ENCODE measurements at places on chromosomes 4 and X. TPM values are rescaled to one million over a fixed set of nuclear protein-coding genes. Genes with fewer than 3 reads are reported as not detected.
A peak's percentile ranks its signal among the peaks of the same experiment; 100 is the strongest.

DNA sequence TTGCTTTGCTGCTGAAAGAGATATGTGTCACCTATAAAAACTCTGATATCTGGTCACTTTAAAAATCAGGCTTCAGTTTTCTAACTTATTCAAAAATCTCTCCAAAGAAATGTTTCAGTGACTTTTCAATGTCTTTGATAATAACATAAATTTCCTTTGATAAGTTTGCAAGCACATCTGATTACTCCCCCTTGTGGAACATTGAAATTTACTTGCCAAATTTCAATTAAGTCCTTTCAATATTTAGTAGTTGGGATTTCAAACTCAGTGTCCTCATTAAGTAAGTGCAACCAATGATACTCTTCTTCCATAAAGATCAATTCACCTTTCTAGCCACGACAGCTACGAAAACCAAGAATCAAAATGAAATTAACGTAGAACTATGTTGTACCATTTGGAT, 151.3 kb upstream of the FAM47C start:
- peak; percentile 4 for DNase-seq
- no peaks in the 10 kb centered on the region for H3K4me1 ChIP-seq
- H3K36me3 ChIP-seq = no peaks in the 10 kb centered on the region
- H3K27me3 ChIP-seq = no peaks in the 10 kb centered on the region
- no peak overlapping the region for H3K27ac ChIP-seq

DNA sequence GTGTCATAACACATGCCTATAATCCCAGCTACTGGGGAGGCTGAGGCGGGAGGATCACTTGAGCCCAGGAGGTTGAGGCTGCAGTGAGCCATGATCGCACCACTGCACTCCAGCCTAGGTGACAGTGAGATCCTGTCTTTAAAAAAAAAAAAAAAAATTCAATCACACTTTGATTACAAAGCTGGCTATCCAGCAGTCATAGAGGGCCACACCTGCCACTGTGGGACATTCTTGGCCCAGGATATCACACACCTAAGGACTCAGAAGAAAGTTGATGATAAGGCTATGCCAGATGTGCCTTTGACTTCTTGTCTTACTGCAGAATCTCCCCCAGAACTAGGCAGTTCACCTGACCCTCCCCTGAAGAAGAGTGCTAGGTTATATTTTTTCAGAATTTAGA, 122.5 kb upstream of the GALNT7 start:
- no peak overlapping the region for H3K27ac ChIP-seq
- peaks cover 9% of the 10 kb centered on the region for H3K4me1 ChIP-seq
- no peaks in the 10 kb centered on the region for H3K36me3 ChIP-seq
- no peak for DNase-seq
- H3K4me3 ChIP-seq = no peak overlapping the region

Gene CXCL9
- total RNA-seq = not detected

DNA sequence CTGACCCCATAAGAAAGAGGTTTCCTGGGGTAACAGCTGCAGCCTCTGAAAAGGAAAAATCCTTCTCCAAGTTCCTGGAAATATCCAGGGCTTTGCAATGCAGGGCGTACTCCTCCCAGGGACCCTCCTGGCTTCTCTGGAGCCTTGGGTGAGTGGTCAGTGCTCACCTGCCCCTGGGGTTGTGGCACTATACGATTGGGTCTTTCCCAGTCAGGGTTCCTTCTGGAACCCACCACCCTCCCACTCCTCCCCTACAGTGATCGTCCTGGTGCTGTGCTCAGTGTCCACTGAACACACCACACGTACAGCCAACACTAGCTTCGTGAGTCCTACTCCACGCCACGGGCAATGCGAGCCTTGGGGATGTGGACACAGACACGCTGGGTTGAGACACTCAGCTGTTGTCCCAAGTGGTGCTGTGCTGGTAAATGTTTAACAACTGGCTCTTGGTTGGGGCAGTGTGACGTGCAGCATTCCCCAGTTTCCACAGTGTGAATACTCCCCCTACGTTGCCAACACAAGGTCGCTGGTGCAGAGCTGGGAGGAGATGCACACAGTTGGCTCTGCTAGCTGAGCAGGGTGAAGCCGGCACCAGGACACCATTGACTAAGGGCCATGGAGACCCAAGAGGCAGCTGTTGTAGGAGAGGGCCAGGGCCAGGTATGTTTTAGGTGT, 65.4 kb downstream of the HTRA3 start:
- H3K27ac ChIP-seq = no peak overlapping the region
- no peak overlapping the region for H3K4me3 ChIP-seq

DNA sequence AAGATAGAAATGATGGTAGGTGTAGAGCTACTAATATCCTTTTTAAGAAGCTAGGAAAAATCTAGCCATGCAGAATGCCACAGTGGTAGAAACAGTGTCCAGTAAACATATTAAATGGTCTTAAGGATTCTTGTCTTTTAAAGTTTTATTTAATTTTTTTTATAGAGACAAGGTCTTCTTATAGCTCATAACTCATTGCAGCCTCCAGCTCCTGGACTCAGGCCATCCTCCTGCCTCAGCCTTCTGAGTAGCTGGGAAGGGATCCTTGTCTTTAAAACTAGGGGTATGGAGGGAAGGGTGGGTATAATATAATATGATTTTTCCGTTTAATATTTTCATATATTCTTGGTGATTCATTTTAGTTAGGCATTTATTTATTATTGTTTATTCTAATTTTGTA, 3.8 kb downstream of the TMEM165 start:
- no peak overlapping the region for H3K27ac ChIP-seq
- no peak for DNase-seq
- peaks cover 22% of the 10 kb centered on the region for H3K4me1 ChIP-seq
- peak overlapping the region; percentile 92 for H3K4me3 ChIP-seq
- peaks cover 17% of the 10 kb centered on the region for H3K36me3 ChIP-seq

Gene OCIAD2
- total RNA-seq = 40.6 TPM

- H3K27me3 ChIP-seq = no peaks in the 10 kb centered on the region
- no peaks in the 10 kb centered on the region for H3K4me1 ChIP-seq
- no peak overlapping the region for H3K27ac ChIP-seq
- no peak overlapping the region for H3K4me3 ChIP-seq
- no peaks in the 10 kb centered on the region for H3K36me3 ChIP-seq
These were observed 448.7 kb upstream of the FAM241A start for GRCh38 chr4:111696505-111696904.

GRCh38 chrX:2243913-2244460, 256.8 kb downstream of the DHRSX start:
- peaks cover 8% of the 10 kb centered on the region for H3K4me1 ChIP-seq
- H3K36me3 ChIP-seq = no peaks in the 10 kb centered on the region
- no peak overlapping the region for H3K4me3 ChIP-seq
- no peaks in the 10 kb centered on the region for H3K27me3 ChIP-seq
- H3K27ac ChIP-seq = no peak overlapping the region

DNA sequence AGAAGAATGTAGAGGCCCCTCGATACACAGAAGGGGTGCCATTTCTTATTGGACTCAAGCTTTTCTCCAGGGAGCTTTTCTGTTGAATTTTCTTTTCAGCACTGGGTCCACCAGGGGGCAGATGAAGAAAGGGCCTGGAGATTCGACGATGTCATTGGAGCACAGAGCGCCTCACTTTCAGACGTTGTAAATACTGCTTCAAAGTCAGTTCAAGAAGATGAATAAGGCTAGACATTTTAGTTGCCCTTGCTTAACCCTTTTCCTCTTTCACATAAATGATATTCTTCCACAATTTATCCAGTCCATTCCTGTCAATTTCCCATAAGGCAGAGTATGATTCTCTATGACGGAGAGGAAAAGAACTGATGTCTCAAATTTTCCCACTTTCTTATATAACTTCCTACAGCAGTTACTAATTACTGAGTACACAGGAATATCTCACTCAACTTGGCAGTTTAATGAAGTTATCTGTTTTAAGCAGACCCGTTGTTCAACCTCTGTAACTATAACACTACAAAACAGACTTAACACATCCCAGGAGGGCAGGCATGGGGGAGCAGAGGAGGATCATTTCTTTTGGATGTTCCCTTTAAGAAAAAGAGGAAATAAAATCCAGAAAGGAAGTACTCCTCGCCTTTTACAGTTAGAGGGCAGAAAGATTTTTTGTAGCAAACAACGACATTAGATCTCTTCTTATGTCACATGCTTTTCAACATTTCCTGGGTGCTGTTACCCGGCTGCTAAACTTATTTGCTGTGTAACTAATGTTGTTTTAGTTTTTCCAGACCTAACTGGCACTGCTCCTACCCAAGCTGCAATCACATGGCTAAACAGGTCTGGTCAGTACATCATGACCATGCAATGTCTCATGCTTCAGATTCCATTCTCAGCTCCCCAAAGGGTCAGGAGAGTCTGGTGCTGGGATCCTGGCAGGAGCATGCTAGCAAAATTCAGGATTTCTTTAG, 12.2 kb upstream of the CENPU start:
- no peaks in the 10 kb centered on the region for H3K27me3 ChIP-seq
- H3K4me3 ChIP-seq = no peak overlapping the region
- no peak overlapping the region for H3K27ac ChIP-seq
- H3K36me3 ChIP-seq = no peaks in the 10 kb centered on the region

GRCh38 chr4:110587666-110588285, 35.1 kb downstream of the PITX2 start:
- H3K4me1 ChIP-seq = no peaks in the 10 kb centered on the region
- H3K36me3 ChIP-seq = no peaks in the 10 kb centered on the region
- H3K4me3 ChIP-seq = no peak overlapping the region
- peak; percentile 38 for DNase-seq
- no peaks in the 10 kb centered on the region for H3K27me3 ChIP-seq

- no peak overlapping the region for H3K4me3 ChIP-seq
- H3K36me3 ChIP-seq = no peaks in the 10 kb centered on the region
- no peak for DNase-seq
- no peak overlapping the region for H3K27ac ChIP-seq
These were observed 742.6 kb downstream of the FAT4 start for GRCh38 chr4:126057371-126057770.

Gene DSPP
- total RNA-seq = not detected

DNA sequence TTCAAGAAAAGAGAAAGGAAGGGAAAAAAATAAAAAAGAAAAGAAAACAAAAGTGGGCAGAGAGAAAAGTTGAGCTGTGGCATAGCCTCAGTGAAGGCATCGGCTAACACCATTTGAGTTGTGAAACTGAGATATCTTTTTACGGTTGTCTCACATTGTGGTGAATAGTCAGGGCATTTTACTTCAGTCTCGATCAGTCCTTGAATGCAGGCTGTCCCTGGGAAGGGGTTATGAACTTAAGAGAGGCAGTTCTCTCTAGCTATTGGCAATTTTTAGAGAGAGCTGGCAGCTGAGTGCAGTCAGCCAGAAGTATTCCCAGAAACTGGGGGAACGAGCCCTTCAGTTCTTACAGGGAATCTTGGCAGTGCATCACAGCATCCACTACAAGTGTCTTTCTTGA, 93.5 kb upstream of the SLC6A14 start:
- no peaks in the 10 kb centered on the region for H3K36me3 ChIP-seq
- H3K4me1 ChIP-seq = no peaks in the 10 kb centered on the region
- H3K4me3 ChIP-seq = no peak overlapping the region
- H3K27ac ChIP-seq = no peak overlapping the region
- no peak for DNase-seq

DNA sequence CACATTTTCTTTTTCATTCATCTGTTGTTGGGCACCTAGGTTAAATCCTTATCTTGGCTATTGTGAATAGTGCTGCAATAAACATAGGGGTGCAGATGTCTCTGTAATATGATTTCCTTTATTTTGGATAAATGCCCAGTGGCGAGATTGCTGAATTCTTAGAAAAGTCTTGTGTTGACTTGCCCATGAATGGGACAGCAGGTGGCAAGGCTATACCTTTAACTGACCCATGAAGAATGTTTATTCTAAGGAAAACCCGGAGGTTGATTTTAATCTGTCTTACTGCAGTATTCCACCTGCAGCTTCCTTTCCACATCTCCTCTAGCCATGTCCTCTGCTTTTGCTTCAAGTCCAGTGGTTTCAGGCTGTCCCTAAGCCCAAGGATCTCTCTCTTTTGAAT, 220.6 kb downstream of the SNCA start:
- H3K4me1 ChIP-seq = no peaks in the 10 kb centered on the region
- no peak overlapping the region for H3K27ac ChIP-seq
- H3K27me3 ChIP-seq = no peaks in the 10 kb centered on the region
- H3K36me3 ChIP-seq = no peaks in the 10 kb centered on the region

- H3K4me1 ChIP-seq = peaks cover 6% of the 10 kb centered on the region
- H3K36me3 ChIP-seq = no peaks in the 10 kb centered on the region
- no peak within 1 kb of the TSS for H3K27ac ChIP-seq
- no peaks in the 10 kb centered on the region for H3K27me3 ChIP-seq
- DNase-seq = peak; percentile 57
These were observed at the start of gene GPR173 for GRCh38 chrX:53048169-53049126. TSS of gene GPR173 (plus strand) at chrX:53048789. CDS start at chrX:53076622, 27,833 bp downstream.

- no peaks in the 10 kb centered on the region for H3K27me3 ChIP-seq
- no peak for DNase-seq
- peaks cover 5% of the 10 kb centered on the region for H3K36me3 ChIP-seq
- no peak overlapping the region for H3K27ac ChIP-seq
- peaks cover 29% of the 10 kb centered on the region for H3K4me1 ChIP-seq
- H3K4me3 ChIP-seq = no peak overlapping the region
These were observed 124.5 kb upstream of the NOCT start for GRCh38 chr4:138890891-138891570.

DNA sequence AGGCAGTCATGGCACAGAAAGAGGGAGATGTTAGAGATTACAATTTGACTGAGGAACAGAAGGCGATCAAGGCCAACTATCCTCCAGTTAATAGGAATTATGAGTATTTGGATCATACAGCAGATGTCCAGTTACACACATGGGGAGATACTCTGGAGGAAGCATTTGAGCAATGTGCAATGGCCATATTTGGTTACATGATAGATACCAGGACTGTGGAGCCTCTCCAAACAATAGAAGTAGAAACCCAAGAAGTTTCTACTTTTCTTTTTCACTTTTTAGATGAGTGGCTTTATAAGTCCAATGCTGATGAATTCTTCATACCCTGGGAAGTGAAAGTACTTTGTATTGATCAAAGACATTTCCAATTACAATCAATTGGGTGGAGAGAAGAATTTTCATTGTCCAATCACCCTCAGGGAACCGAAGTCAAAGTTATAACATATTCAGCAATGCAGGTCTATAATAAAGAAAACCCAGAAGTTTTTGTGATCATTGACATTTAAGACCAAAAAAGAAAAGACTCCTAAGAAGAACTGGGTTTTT, 139.1 kb downstream of the MAB21L2 start:
- H3K4me1 ChIP-seq = no peaks in the 10 kb centered on the region
- no peaks in the 10 kb centered on the region for H3K36me3 ChIP-seq
- no peak overlapping the region for H3K27ac ChIP-seq
- no peak for DNase-seq
- H3K27me3 ChIP-seq = no peaks in the 10 kb centered on the region

- no peak overlapping the region for H3K27ac ChIP-seq
- H3K27me3 ChIP-seq = no peaks in the 10 kb centered on the region
- H3K4me1 ChIP-seq = no peaks in the 10 kb centered on the region
- DNase-seq = no peak
- H3K36me3 ChIP-seq = 0 out of 2 replicates have a peak, but pooled peaks cover 3% of the 10 kb centered on the region
These were observed 461.8 kb downstream of the ADGRL3 start for GRCh38 chr4:61661960-61662359.

DNA sequence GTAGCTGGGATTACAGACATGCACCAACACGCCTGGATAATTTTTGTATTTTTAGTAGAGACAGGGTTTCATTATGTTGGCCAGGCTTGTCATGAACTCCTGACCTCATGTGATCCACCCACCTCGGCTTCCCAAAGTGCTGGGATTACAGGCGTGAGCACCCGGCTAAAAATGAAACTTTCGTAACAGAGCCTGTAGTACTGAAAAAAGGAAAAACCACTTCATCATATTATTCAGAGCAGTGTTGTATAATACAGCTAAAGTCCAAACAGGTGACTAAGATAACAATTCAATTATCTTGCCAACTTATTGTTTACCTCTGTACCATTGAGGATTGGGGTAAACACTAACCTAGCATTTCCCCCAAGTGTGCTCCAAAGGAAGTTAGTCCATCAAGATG, 43.9 kb upstream of the HPRT1 start:
- no peak for DNase-seq
- H3K4me3 ChIP-seq = no peak overlapping the region
- no peaks in the 10 kb centered on the region for H3K27me3 ChIP-seq
- no peaks in the 10 kb centered on the region for H3K4me1 ChIP-seq
- no peak overlapping the region for H3K27ac ChIP-seq
